ENCODE measurements at places on chromosomes 2 and 18.

- no peak for DNase-seq
Observed at GRCh38 chr2:77521931-77522470, at the start of gene LRRTM4. LRRTM4 (minus strand) TSS chr2:77522376.

DNA sequence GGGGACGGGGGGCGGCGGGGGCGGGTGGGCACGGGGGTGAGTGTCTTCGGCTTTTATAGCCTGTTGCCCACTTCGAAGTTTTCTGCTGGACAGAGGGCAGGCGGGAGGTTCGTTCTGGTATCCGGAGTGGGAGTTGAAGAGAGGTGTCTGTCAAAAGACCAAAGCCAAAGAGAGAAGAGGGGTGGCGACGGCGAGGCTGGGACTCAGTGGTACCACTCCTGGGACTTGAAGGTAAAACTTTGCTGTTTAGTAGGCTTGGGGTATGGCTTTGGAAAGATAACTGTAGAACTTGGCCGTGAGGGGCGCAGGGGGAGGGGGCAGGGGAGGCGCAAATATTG is 215.8 kb upstream of the DTNA start:
- DNase-seq, result no peak

DNA sequence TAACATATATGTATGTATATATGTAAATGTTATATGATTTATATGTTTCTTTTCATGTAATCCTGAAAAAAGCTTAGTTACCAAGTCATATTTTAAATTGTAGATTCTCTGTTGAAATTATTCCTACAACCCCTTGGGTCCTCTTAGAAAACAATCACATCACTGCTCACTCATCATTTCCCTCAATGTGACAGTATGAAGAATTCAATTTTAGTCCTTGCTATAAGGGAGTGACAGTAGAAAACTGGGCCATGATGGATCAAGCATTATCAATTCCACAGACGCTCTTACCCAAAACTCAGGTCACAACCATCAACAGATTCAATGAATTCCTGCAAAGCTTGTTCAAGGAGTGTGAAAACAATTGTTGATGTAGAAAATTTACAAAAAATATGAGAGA is 1389.5 kb upstream of the ACVR2A start:
- DNase-seq, result no peak

DNA sequence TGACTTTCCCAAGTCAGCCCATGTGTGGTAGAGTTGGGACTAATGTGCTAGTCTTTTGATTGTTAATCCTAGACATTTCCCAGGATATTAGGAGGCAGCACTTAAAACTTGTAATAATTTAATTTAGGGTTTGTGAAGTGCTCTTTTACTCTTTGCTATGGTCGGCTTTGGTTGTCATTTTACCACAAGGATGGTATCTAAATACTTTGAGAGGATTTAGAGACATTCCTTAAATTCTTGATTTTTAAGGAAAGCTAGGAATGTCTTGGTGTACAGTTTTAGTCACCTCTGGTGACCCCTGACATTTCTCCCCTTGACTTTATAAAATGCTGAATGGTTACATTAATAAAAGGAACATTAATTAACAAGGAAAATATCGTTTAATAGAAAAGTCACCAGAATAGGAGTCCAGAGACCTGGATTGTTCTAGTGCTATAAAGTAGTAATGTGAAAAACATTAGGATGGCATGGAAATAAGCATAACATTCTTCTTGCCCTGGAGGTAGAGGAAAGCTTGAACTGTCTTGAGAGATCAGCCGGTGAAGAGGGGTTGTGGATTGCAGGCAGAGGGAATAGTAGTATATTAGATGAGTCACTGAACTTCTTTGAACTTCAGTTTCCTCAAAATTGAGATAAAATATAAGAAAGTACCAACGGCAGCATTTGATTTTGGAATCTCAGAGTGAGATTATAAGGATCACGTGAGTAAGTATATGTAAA is 209.2 kb downstream of the MCFD2 start:
- no peak for DNase-seq

DNA sequence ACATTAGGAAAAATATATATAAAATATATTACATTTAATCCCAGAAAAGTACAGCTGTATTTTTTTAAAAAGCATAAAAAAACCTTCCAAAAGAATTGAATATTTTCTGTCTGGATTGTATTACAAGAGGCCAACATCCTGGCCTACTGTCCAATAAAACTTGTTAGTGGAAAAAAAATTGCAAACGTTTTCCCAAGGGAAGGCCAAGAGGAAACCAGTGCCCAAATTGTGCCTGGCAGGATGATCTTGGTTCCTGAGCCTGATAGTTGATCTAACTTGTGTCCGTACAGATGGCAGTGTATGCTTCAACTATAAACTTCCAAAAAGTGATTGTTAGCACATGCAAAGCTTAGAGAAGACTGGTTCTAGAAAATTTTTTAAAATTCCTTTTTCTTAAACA is 90.6 kb upstream of the LPIN2 start:
- no peak for DNase-seq

- no peak for DNase-seq
Observed at GRCh38 chr2:54396107-54396506, 60.0 kb upstream of the SPTBN1 start.

- no peak for DNase-seq
Observed at GRCh38 chr2:11521775-11522174, 12.1 kb upstream of the GREB1 start.

DNA sequence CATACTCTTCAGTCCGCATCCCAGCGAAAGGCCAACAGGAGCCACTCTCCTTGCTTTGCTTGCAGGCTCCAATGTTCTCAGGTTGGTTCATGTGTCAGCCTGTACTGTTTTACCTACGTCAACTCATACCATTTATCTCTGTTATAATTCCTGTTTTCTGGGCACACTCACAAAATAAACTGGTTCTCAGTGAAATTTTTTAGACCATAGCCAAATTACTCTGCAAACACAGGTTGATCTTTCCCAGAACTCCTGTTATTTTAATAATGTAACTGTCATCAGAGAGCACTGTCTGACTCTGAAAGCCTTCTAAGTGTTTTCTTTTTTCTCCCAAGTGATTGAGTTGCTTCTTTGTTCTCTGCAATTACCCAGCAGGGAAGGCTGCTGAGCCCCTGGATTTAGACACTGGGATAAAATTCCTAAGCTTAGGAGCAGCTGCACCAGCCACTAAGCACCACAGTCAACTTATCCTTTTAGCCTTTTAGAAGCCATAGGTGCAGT is 111.6 kb upstream of the PIEZO2 start:
- no peak for DNase-seq

DNA sequence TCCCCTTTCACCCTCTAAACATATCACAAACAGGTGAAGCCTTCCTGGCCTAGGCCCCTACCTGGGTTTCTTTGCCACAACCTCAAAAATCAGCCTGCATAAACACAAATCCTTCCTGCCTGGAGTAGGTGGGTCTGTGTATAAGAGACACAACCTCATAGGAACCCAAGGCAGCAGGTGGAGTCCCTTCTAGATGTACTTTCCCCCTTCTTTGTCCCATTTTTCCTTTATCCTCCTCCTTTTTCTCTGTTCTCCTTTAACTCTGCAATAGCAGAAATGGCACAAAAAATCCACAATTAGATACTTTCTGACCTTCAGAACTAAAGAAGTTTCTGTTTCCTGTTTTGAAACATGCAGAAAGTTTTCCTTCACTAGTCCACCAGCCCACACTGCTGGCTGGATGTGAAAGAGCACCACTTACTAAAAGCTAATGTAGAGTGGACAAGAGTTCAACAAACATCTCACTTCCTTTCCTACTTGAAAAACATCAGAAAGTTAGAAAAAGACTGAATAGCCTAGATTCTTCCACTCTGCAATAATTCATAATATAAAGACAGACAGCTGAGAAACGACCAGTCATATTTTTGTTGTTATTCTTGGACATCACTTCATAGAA is 11.2 kb downstream of the SLC40A1 start:
- DNase-seq, result no peak

DNA sequence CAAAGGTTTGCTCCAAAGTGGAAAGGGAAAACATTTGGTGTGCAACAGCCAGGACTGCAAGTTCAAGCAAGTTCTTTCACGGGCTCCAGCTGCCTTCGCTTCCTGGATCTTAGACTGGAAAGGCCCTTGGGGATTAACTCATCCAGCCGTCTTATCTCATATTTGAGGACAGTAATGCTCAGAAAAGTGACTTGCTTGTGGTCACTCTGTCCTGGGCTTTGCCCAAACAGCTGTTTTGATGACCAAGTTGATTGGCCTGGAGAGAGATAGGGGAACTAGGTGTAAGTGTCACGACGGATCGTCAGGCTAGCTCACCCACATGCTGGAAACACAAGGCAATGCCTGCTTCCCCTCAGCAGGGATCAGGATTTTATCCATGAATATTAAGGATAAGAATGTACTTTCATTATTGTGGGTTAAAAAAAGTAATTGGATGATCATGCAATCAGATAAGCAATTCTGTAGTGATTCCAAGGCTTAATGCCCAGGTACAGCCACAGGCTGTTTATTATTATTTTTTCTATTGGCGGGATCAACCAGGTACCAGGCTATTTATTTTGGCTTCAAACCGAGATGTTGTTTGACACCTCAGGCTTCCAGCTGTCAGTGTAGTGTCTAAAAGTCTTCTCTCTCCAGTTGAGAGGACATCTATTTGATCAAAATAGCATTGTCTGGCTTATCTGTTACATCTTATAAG is 162.5 kb upstream of the EPAS1 start:
- DNase-seq, result no peak
